IMR-90 (cell line): ENCODE measurements at places on chromosomes 7 and 10.

GRCh38 chr7:2192831-2193534 is 39.8 kb downstream of the MAD1L1 start:
- no peak for DNase-seq

- DNase-seq, result peak; percentile 70
Measured at GRCh38 chr10:70518695-70519094, 40.1 kb downstream of the PALD1 start.

GRCh38 chr7:36198854-36199266 is 45.8 kb downstream of the EEPD1 start:
- peak; percentile 50 for DNase-seq

- no peak for DNase-seq
Measured at GRCh38 chr10:62511238-62511637, 137.1 kb downstream of the ZNF365 start.

DNA sequence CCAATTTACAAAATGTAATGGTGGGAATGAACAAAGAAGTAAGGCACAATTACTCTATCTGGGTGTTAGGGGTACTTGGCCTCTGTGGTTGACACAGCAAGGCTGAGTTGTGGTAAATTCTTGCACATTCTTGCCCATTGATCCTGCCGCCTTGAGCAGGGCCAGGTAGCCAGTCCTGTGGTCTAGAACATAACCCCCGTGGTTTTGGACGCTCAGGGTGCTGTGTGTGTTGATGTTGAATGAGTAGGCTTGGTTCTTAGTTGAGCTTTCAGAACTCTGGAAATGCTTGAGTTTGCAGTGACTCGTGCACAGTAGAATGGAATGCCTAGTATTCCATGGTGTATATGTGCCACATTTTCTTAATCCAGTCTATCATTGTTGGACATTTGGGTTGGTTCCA is 42.3 kb upstream of the CDHR3 start:
- DNase-seq, result peak; percentile 46

DNA sequence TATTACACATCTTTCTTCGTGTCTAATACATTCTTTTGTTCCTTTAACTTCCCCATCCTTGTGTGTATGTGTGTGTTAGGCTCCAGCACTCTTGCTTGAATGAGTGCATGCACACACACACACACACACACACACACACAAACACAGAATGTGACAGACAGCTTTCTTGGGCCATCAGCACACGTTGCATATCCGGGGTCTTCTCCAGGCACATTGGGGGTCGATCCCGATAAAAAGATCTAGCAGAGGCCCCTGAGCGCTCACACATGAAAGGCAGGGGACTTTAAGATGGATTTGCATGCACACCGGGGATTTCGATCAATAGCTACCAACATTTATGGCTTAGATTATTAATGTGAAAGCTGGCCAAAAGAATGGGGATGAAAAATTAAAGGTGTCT is 4.5 kb downstream of the SKIDA1 start:
- DNase-seq, result no peak

- DNase-seq, result peak; percentile 62
Measured at GRCh38 chr7:43781726-43782607, 23.5 kb downstream of the BLVRA start.

DNA sequence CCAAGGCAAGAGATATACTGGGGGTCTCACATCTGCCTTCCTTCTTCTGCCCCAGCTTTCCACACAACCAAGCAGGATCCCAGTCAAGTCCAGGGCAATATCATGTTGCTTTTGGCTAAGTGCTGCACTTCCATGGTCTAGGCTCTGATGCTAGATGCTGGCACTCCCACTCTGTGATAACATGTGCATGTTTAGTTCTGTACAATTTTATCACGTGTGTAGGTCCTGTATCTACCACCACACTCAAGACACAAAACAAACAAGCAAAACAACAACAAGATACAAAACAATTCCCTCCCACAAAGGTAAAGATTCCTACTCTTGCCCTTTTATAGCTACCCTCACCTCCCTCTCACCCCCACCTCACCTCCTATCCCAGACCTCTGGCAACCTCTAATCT is 105.6 kb upstream of the HABP2 start:
- no peak for DNase-seq

- no peak for DNase-seq
Measured at GRCh38 chr7:126557271-126557670, 695.5 kb downstream of the GRM8 start.

- DNase-seq, result peak; percentile 68
Measured at GRCh38 chr10:19730167-19730906, 85.9 kb upstream of the PLXDC2 start.

DNA sequence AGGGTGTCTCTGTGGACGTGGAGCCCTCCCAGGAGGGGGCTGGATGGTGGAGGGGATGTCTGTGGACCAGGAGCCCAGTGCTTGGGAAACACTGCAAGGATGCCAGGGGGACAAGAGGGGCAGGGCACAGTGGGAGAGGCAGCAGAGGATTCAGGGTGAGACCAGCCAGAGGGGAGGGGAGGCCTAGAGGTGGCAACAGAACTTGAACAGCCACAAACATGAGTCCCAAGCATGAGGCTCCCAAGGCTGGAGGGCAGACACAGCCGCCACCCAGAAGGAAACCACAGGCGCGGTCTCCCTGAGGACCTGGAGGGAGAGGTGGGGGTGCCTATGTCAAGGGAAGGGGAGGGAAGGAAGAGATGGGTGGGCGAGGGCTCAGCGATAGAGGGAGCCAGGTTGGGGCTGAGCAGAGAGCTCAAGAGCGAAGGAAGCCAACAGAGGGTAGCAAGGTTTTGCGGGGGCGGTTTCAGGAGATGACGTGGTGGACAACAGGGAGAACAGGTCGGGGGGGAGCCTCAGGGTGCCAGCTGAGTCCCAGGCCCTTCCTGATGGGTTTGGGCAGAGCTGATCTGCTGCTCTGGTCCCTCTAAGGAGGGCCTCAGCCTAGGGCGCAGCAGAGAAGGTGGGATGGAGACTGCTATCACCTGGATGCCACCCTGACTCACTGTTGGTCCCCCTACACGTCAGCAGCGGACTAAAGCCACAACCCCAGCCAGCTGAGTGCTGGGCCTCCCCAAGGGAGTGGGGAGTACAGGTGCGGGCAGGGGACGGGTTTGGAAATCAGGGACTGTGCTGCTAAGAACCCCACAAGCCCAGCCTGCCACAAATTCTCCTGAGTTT is 6.7 kb upstream of the PILRA start:
- no peak for DNase-seq

GRCh38 chr10:44959247-44960087 is at the start of gene RASSF4:
RASSF4 (plus strand) TSS chr10:44959802; CDS start chr10:44970203, 10,401 bp downstream.
- DNase-seq, result peak; percentile 74

DNA sequence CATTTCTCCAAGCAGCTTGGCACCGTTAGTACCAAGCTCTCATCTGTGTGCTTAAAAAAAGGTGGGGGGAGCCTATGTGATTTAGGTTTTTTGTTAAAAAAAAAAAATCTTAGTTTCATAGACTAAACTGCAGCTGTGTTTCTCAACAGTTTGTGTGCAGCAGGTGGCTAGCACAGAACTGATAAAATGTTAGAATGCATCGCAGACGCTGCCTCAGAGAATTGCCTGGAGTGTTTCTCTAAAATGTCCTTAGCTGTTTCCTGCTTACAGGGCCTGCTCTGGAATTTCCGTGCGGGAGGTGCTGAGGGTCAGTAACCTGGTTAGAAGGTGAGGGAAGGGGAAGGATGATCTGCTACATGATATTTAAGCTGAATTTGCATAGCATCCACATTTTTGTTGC is 268.9 kb downstream of the PLXDC2 start:
- no peak for DNase-seq

- no peak for DNase-seq
Measured at GRCh38 chr10:96152437-96152836, 22.3 kb downstream of the ZNF518A start.

DNA sequence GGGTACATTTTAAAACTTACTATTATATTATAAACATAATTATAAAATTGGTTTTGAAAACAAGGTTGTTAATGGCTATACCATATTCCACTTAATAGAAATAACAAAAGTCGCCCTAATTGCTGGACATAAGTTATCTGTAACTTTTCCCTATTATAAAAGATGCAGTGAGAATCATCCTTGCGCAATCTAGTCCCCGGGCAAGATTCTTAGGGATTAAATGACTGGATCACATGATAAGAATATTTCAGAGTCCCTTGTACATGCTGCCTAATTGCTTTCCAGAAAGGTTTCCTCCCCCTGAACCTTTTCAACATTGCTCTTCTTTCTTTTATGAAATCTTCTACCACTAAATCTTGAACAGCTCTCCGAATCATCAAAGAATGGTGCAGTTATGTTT is 479.8 kb upstream of the MKI67 start:
- no peak for DNase-seq

DNA sequence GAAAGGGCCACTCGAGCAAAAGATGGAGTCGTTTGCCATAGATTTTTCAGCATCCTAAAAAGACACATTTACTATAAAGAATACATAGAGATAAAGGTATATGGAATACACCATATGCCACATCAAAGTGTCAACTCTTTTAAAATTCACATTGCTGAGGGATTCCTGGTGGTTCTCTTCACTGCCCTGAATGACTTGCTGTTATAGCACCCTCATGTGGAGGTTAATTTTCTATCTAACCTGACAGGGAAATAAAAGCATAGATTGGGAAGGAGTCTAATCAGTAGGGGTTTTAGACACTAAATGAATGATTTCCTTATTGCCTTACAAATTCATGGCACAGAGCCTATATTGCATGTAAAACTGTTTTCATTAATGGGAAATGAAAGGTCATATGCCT is 25.9 kb downstream of the DNAH11 start:
- no peak for DNase-seq

DNA sequence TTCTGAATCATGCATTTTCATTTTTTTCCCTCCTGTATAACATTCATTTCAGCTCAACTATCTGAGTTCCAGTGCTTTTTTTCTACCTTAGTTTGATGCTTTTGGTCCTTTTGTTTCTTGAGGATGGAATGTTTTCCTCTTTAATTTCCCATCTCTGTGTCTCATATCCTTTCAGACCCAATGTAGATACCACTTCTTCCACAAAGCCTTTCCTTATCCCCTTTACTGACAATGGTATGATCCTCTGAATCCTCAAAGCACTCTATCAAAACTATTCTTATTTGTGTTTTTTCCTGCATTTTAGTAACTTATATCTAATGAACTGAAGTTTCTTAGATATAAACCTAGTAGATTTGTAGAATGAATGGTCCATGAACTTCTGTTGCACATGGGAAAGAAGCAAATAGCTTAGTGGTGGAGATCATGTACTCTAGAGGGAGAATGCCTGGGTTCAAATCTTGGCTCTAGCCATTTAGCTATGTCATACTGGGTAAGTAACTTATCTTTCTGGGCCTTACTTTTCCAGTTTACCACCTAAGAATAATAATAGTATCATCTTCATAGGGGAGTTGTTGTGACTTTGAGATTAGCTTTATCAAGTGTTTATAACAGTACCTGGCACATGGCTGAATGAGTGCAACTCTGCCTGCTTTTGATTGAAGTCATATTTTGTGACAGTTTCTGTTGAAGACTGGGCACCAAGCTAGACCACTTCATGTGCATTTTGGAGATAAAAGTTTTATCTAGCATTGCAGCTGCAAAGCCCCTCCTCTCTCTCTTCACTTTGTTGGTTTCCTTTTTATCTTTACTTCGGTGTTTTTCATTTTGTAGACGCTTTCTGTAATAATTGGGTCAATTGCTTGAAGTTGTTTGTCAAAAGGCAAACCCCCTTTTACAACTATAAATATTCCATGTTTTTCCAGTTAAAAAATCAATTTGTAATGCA is 18.5 kb downstream of the STAM start:
- DNase-seq, result no peak

GRCh38 chr7:92835261-92835850 is 1.0 kb downstream of the CDK6 start:
- DNase-seq, result peak; percentile 74

DNA sequence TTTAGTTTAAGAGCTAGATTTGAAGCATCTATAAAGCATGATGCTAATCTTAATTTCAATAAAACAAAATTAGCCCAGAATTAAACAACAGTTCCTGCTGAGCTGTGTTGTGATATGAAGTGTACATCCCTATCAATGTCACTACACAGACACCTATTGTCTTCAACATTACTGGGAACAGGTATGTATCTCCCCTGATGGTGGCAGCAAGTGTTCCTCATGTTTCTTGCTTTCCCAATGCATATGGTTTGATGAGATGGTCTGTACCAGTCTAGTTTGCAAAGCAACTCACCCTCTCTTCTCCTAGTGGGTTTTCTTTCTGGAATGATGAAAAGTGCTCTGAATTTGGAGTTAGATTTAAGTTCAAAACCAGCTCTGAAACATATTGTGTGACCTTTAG is 38.1 kb downstream of the TSPAN12 start:
- no peak for DNase-seq

DNA sequence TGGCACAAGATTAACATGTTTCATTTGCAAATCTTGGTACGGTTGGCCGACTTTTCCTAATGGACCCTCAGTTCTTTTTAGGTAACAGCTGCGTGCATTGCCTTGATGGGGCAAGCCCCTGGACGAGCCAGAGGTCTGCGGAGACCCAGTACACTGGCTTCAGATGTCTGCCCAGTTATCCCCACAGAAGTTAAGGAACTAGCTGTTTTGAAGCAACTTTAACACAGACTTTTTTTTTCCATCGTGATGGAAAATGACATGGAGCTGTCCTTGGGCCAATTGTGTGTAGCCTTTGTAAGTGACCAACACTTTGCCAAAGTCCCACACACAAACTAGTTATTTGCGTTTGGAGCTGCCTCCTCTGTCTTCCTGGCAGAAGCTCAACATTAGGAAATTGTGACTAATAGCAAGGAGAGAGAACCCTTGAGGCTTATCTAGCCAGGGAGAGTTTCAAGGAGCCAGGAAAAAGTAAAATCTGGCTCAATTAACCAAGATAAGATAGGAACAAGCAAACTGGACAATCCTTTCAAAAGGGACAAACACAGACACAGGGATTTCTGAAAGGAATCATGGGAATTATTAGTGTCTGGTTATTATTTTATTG is 99.6 kb upstream of the BMPER start:
- peak; percentile 64 for DNase-seq

GRCh38 chr10:71765906-71766716 is 7.2 kb downstream of the VSIR start:
- DNase-seq, result no peak

GRCh38 chr10:46228563-46229071 is 58.2 kb upstream of the ANTXRL start:
- DNase-seq, result peak; percentile 70
